Epithelial cell of esophagus (primary cell): ENCODE measurements at places on chromosomes 5 and 9.

DNA sequence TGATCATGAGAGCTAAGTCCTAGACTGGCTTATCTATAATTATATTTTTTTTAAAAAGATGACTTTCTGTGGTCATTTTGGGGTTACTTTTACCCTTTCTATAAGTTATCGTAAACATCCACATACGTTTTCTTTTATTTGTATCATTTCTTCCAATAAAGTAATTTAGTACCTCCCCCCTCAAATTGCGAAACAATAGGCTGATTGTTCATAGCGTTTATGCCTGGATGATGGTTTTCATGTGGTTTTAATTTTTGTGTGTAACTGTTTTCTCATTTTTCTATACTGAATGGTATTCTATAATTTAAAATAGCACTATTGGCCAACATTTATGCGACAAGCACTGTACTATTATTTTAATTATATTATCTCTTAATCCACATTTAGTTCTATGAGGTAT lies 44.5 kb downstream of the SMC5 start:
- DNase-seq, result no peak

GRCh38 chr5:154868702-154869101 lies 10.3 kb downstream of the CNOT8 start:
- peak; percentile 20 for DNase-seq

DNA sequence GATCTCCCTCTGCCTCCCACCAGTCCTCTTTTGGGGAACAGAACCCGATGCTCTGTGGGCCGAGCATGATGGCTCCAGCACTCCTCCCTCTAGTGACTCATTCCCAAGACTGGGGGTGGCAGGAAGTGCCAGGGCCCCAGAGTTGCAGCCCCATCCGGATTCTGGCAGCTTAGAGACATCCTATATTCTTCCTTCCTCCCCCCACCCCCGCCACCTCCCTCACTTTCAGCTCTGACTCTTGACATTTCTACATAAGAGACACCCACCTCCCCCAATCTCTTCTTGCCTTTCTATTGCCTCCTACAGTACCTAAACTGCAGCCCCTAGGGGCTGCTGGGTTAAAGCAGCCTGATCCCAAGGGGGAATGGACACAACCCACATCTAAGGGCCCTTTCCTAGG lies 47.1 kb upstream of the MATR3 start:
- peak; percentile 49 for DNase-seq

GRCh38 chr5:159091596-159092331 lies 8.0 kb downstream of the EBF1 start:
- DNase-seq, result no peak

DNA sequence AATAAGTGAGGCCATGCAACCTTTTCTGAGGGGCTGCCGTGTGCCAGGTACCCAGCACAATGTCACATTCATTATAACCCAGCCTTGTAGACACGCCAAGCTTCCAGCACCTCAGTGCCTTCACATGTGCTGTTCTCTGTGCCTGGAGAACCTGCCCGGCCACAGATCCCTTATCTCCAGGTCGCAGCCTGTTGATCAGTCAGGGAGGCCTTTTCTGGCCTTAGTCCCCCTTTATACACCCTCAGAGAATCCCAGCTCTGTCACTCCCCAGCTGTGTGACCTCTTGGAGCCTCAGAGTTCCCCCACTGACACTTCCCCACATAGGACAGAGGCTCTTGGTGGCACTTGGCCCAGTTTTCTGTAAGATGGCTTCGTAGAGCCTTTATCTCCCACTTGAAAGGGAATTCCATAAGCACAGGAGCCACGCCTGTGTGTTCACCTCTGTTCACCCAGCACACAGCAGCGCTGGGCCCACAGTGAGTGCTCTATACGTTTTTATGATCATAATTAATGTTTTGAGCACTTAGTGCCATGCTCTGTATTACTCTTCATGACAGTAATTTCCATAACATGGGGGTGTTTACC lies 38.7 kb downstream of the NEURL1B start:
- no peak for DNase-seq

- no peak for DNase-seq
These were observed 188.4 kb downstream of the IRX2 start for GRCh38 chr5:2563046-2563445.

DNA sequence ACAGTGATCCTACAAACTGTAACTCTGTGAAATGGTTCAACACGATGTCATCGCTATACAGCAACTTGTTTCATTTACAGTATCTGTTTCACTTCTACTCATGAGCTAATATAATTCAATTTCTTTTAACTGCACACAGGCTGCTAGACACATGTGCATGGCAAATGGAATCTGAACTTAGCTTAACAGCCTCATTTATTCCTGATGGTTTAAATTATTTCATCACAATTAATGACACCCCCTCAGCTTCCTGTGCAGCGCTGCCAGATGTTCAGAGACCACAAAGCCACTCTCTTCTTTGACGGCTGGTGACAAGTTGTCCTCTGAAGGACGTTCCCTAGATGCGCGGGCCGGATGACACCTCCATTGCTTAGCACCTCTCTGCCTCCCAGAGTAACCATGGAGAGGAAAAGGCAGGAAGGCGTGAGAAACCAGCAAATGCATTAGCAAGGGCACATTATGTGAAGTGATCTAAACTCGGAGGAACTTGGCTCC lies 191.1 kb downstream of the BNC2 start:
- DNase-seq, result no peak

GRCh38 chr9:113350937-113351336 lies 1.6 kb downstream of the BSPRY start:
- DNase-seq, result no peak

- peak; percentile 68 for DNase-seq
These were observed 218.6 kb downstream of the PJA2 start for GRCh38 chr5:109191153-109191558.

GRCh38 chr9:131545786-131546335 lies 538 bp downstream of the PRRT1B start:
- DNase-seq, result no peak

DNA sequence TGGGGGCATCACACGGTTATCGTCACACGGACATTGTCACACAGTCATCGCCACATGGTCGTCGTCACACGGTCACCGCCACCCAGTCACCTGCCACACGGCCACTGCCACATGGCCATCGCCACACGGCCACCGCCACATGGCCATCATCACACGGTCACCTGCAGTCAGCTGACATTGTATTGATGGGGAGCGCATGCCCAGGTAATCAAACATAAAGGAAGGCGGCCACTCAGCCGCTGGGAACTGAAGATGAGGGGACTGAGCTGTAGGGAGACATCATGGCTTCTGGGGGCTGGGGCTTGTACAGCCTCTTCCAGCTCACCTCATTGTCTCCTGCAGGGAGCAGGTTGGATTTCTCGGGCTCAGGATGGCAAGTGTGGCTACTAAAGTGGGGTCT lies 49.2 kb downstream of the MRPL36 start:
- DNase-seq, result no peak

GRCh38 chr9:76557674-76558225 lies 98.8 kb downstream of the GCNT1 start:
- DNase-seq, result peak; percentile 53

GRCh38 chr5:122182491-122182921 lies 53.2 kb downstream of the ZNF474 start:
- peak; percentile 98 for DNase-seq

DNA sequence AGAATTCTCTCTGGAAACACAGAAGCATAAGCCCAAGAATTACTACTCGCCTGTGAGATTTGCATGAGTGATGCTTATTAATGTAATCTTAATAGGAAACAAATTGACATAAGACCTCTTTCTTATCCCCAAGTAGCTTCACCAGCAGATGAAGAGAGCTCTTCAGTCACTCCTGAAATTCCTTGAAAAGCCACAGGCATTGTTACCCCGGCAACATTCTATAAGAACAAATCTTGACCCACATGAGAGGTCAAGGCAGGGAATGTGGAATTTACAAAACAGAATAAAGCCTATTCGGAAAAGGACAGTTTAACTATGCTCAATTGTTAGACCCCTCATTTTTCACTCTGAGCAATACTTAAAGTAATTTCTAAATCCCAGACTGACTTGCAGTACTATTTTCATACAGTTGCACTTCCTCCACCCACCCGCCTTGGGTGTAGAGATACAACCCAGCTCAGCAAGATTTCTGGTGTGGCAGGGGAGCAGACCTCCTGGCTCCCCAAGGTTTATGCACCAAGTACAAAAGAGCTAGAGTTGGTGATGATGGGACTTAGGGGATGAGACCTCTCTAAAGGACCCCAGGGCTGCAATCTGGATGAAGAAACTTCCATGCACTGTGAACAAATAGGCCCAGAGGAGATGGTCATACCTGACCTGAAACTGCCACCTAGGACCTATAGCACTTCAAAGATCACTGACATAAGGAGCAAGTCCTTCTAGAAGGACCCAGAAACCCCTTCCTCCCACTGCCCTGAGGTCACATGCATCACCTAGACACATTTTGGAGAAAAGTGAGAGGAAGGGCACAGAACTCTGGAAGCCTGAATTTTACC lies 242.1 kb downstream of the ZNF608 start:
- no peak for DNase-seq

GRCh38 chr9:86041311-86041741 lies 58.0 kb downstream of the GOLM1 start:
- DNase-seq, result peak; percentile 11

DNA sequence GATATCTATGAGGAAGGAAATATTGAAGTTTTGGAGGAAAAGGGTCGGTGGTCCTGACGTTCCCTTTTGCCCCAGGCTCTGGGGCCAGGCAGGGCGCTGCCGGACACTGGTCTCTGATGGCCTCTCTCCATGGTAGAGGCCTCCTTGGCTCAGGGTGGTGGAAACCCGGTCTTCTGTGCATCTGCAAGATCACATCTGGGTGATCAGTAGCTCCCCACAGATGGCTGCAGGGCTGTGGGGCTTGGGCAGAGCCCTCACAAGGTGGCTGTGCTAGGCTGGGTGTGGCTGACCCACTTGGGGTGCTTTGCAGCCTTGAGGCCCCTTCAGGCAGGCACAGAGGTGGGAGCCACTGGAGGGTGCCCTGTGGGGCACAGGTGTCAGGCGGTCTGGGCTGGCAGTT lies 53.9 kb upstream of the RNU6ATAC start:
- DNase-seq, result no peak
